ENCODE measurements at places on chromosomes 11 and 22. TPM values are rescaled to one million over a fixed set of nuclear protein-coding genes. Genes with fewer than 3 reads are reported as not detected.

PHRF1 gene
- 63.9 TPM for total RNA-seq

TPH1 gene
- 0.46 TPM for total RNA-seq

NLRP10 gene
- not detected for total RNA-seq

CHRM4 gene
- total RNA-seq: not detected

C11orf98 gene
- 35.5 TPM for total RNA-seq

MS4A6E gene
- not detected for total RNA-seq

APOL4 gene
- total RNA-seq: 14.3 TPM

MMP12 gene
- not detected for total RNA-seq

GDPD4 gene
- not detected for total RNA-seq

MS4A12 gene
- total RNA-seq: not detected

TSPAN18 gene
- total RNA-seq: 9.7 TPM

SBF2 gene
- total RNA-seq: 52.4 TPM

DEUP1 gene
- not detected for total RNA-seq

TRPM5 gene
- not detected for total RNA-seq

MS4A8 gene
- total RNA-seq: 14.7 TPM

CD151 gene
- total RNA-seq: 481 TPM

SCUBE2 gene
- 2.6 TPM for total RNA-seq

TNKS1BP1 gene
- total RNA-seq: 185 TPM

OR5L1 gene
- not detected for total RNA-seq

TSGA10IP gene
- total RNA-seq: not detected

SHANK2 gene
- 75.5 TPM for total RNA-seq

DSCAML1 gene
- 0.89 TPM for total RNA-seq

UVRAG gene
- total RNA-seq: 29.2 TPM

GRAP2 gene
- total RNA-seq: 3.2 TPM

GGTLC2 gene
- 5.2 TPM for total RNA-seq

CCDC88B gene
- total RNA-seq: 18.5 TPM

CST6 gene
- 37.3 TPM for total RNA-seq

TENM4 gene
- 20.0 TPM for total RNA-seq

SULT4A1 gene
- total RNA-seq: not detected

DUSP18 gene
- 21.3 TPM for total RNA-seq

CABP4 gene
- total RNA-seq: 2.4 TPM

ARFGAP2 gene
- 93.6 TPM for total RNA-seq

ROBO4 gene
- 17.3 TPM for total RNA-seq

MIAT gene
- total RNA-seq: 3.6 TPM

CBLIF gene
- not detected for total RNA-seq

SPON1 gene
- 18.7 TPM for total RNA-seq

OR8K5 gene
- total RNA-seq: not detected

PDGFB gene
- 18.9 TPM for total RNA-seq

TREH gene
- not detected for total RNA-seq

C11orf21 gene
- total RNA-seq: 11.5 TPM

CRYBA4 gene
- not detected for total RNA-seq

ACR gene
- 1.1 TPM for total RNA-seq

LTBP3 gene
- total RNA-seq: 120 TPM

MMP27 gene
- total RNA-seq: not detected

TBX1 gene
- total RNA-seq: 2.6 TPM

TOM1 gene
- 95.0 TPM for total RNA-seq

ABTB2 gene
- total RNA-seq: 6.3 TPM

CRACR2B gene
- total RNA-seq: 36.8 TPM

NXPE1 gene
- total RNA-seq: not detected

TH gene
- not detected for total RNA-seq

SAA4 gene
- total RNA-seq: not detected
